ENCODE measurements at places on chromosomes 2 and 18. TPM values are rescaled to one million over a fixed set of nuclear protein-coding genes. Genes with fewer than 3 reads are reported as not detected.

EFEMP1 gene
- 3.5 TPM for total RNA-seq

RESP18 gene
- not detected for total RNA-seq

ACMSD gene
- not detected for total RNA-seq

CCT7 gene
- total RNA-seq, result 529 TPM

MEIS1 gene
- total RNA-seq, result 0.31 TPM

PFN4 gene
- not detected for total RNA-seq

PMAIP1 gene
- 152 TPM for total RNA-seq

STON1 gene
- total RNA-seq, result 5.5 TPM

CDK5R2 gene
- 0.11 TPM for total RNA-seq

AAK1 gene
- 30.6 TPM for total RNA-seq

RGPD3 gene
- total RNA-seq, result 0.22 TPM

PTH2R gene
- 0.20 TPM for total RNA-seq

GDF7 gene
- 0.04 TPM for total RNA-seq

LTBP1 gene
- 28.5 TPM for total RNA-seq

RTKN gene
- 87.1 TPM for total RNA-seq

FIGN gene
- total RNA-seq, result 12.9 TPM

IL1RL2 gene
- total RNA-seq, result not detected

NPPC gene
- total RNA-seq, result 1.1 TPM

DSG1 gene
- not detected for total RNA-seq

SCN3A gene
- not detected for total RNA-seq

NT5DC4 gene
- total RNA-seq, result not detected

All from H9 (cell line).